ENCODE measurements at places on chromosomes 1 and 21.

DNA sequence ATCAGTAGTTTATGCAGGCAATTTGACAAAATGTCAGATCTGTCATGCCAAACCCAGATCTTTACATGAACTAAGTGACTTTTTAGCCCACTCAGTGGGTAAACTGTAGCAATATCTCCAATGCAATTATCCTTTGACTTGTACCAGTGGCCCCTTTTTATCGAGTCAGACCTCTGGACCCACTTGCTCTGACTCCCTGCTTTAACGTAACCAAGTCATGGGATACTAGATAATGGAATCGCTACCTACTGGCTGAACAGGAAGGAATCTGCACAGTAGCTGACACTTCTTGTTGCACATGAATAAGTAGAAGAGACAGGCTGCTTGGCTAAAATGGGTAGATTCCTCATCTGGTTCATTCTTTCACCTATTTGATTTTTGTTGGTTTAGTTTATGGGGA is 128.4 kb upstream of the LYPLAL1 start:
- DNase-seq = no peak

DNA sequence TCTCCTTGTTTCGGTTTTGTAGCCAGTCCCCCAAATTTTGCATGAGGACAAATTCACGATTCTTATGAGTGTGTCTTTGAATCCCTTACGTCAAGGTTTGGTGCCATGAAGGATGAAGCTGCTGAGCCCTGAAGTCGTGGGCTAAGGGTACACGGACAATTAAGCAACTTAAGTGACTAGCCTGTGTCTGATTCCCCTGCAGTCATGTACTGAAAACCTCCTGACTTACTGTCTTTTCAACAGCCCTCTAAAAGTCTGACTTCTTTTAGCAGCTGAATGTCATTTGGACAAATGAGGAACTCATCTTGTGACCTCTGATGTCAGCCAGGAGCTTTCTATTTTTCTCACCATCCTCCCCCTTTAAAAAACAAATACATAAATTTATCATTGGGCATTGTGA is 27.1 kb upstream of the C1orf105 start:
- DNase-seq = no peak

- DNase-seq = peak; percentile 30
These were observed 414 bp downstream of the TMEM51 start for GRCh38 chr1:15153842-15154479.

- DNase-seq = no peak
These were observed 9.1 kb downstream of the PTGFRN start for GRCh38 chr1:116918714-116919357.

DNA sequence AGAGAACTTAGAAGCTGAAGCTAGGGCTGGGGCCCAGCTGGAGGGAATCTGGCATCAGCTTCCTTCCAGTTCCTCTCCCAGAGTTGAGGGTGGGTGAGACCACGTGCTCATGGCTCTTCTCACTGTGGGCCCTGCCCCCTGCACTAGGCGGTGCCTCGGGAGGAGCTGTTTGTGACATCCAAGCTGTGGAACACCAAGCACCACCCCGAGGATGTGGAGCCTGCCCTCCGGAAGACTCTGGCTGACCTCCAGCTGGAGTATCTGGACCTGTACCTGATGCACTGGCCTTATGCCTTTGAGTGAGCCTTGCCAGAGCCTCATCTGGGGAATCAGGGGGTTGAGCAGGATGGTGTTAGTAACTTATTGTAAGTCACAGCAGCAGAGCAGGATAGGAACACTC is 16.1 kb downstream of the AKR1A1 start:
- no peak for DNase-seq

- DNase-seq = no peak
These were observed 77.0 kb upstream of the KRTAP19-8 start for GRCh38 chr21:31115249-31115648.

- DNase-seq = no peak
These were observed 188.4 kb downstream of the BACH1 start for GRCh38 chr21:29487154-29487553.

DNA sequence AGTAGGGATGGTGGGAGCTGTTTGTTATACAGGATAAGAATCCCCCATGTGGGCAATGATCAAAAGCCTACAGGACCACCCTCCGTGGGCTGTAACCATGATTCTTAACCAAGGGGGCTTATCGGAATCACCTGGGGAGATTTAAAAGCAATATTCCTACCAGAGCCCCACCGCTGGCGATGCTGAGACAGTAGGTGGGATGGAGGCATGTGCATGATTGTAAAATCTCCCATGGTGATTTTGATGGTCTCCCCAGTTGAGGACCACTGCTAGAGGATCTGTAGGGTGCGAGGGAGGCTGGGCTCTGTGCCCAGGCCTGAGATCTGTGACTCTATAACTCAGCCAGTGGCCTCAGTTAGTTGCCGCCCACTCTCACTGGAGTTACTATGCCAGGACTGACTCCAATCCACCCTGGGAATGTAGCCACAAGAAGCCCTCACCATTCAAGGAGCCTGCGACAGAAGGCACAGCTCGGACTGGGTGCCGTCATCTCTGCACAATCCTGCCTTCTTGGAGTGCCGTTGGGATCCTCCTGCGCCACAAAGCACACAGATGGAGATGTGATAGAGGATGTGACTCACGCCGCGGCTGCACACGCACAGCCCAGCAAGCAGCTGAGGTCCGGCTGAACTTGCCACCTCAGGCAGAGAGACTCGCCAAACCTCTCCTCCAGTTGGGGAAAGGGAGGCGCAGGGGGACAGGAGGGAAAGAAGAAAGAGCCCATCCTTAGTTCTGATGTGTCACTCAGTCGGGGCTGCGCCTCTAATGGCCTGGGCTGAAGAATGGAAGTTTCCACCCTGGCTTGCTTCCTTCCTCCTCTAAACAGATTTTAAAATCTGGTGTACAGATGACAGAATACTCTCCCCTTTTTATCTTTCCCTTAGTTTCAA is 26.5 kb downstream of the AKNAD1 start:
- no peak for DNase-seq

GRCh38 chr1:234437423-234438171 is 41.4 kb downstream of the TARBP1 start:
- no peak for DNase-seq

DNA sequence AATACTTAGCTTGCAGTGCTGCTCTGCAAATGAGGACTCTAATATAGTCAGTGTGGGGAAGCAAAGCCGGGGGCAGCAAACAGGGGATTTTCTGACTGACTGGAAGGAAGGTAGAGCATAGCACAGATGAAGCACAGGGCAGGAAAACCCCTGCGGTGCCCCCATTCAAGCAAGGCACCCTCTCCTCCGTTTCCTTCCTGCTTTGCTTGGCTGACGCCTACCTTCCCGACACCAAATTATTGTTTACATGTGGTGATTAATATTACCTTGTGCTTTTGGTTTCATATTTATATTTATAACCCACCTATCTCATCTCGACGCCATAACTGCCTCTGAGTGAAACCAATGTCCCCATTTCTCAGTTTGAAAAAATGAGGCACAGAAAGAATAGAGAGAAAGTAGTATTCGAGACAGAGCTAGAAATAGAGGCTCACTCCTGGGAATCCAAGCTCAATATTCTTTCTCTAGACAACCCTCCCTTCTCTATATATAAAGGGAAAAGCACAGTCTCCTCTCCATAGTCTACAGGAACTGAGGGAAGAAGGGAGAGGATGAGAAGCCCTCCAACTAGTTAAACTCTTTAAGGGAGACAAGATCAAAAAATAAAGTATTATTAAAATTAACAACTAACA is 41.3 kb downstream of the PIK3C2B start:
- DNase-seq = peak; percentile 54

GRCh38 chr1:3314491-3315381 is 139.7 kb upstream of the ARHGEF16 start:
- DNase-seq = no peak

DNA sequence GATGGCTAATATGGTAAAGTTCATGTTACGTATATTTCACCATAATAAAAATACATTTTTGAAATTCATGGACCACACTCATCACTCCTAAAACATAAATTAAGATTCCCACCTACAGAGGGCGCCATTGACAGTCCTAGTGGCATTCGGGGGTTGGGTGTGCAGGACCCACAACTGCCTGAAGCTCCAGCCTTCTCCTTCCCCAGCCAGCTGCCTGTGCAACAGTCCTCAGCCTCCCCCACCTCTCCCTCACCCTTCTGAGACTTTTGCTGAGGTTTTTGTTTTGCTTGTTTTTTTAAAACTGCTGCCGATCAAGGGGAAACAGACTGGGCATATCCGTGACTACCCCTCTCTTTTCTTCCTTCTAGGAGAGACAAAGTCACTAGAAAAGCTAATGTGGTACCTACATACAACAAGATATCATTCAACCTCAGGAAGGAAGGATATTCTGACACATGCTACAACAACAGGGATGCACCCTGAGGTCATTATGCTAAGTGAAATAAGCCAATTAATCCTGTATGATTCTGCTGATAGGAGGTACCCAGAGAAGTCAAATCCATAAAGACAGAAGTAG is 9.2 kb upstream of the EVA1C start:
- no peak for DNase-seq

- DNase-seq = no peak
These were observed 65.2 kb downstream of the FAAP20 start for GRCh38 chr1:2129256-2129943.

DNA sequence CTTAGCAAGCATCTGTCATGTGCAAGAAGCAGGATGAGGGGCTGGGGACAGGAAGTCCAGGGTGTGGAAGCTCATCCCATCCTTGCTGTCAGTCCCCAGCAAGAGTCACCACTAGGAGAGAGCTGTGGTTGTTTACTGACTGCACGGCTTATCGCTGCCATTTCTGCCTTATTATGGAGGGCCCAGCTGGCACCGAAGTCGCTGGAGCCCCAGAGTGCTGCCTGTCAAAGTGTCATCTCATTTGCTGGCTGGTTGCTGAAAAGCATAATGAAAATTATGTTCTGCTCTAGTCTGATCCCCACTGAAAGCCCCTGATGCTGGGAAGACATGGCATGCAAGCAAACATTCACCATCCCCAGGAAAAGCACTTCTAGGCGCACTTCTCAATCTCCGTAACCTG is 642.7 kb downstream of the NPHP4 start:
- no peak for DNase-seq

DNA sequence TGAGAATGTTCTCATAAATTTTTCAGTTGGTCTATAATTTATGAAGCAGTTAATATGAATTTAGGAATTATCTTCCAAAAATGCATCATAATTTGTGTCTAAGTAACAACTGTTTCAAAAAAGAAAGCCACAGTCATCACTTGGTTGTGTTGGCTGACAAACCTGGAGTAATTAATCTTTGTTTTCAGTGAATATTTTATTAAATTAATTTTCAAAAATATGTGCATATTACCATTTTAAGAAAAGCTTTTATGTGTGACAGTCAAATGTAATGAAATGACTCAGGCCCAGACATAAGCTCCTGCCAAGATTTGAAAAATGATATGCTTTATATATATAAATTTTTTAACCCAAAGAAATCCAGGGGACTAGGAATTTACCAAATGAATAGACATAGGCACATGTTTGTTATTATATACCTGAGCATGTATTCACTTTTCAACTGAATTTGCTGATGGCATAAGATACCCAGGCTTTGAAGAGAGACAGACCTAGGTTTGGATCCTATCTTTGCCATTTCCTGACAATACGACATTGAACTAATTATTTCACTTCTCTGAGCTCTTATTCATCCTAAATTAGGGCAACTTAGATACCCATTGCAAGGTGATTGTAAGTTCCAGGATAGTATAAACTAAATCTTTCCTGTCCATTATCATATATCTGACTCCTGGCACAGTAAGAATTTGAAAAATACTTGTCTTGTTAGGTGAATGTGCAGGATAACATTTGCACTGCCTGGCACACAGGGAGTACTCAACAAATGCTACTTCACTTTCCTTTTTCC is 729.5 kb upstream of the ADGRL2 start:
- DNase-seq = no peak

GRCh38 chr1:50265790-50266314 is 157.1 kb downstream of the ELAVL4 start:
- no peak for DNase-seq

DNA sequence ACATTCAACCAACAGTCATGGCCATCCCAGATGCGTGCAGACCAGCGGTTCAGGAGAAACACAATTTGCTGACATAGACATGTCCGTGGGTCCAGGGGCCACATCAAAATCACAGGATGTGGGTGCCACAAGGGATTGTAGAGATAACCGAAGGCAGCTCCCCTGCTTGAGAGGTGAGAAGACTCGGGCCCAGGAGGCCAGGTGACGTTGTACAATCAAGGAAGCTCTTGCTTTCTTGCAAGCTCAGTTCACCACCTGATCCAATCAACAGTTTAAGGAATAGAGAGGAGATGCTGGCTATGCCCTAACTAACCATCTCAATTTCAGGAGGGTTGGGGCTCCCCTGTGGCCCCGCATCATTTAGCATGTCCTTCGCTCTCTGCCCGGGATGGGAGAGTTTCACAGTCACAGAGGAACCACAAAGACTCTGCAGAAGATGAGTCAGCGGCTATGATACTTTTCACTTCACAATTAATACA is 19.5 kb downstream of the UBASH3A start:
- DNase-seq = no peak

- no peak for DNase-seq
These were observed 113.7 kb downstream of the ZSCAN20 start for GRCh38 chr1:33586106-33586505.

DNA sequence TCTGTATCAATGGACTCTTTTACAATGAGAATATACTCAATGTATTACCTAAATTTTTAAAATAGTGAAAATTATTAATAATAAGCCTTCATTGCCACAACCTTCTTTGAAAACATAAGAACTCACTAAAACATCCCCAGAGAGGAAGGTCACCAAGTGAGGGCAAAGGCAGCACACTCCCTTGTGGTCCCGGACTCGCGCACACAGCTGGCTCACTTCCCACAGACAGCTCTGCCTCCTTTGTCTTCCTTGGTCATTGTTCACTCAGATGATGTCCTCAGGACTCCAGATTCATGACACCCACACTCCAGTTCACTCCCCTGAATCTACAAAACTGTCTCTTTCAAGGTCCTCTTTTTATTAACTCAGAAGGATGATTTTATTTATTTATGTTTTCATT is 19.2 kb upstream of the UBR4 start:
- DNase-seq = no peak

GRCh38 chr1:90973897-90974798 is 47.7 kb downstream of the ZNF644 start:
- no peak for DNase-seq

DNA sequence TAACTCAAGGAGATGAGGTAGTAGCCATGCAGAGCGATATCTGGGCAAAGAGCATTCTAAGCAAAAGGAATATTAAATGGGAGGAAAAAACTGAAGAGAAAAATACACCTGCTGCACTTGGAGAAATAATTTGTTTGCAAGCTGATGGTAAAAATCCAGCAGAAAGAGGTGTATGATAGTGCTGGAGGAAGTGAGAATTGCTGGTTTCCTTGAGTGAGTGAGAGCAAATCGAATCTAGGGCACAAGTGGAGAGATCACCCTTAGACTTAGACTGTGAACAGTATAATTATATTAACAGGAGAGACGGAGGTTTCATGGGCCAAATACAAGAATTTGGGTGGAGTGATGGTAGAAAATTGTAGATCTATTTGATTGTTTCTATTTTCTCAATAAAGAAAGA is 2.7 kb upstream of the CR1 start:
- DNase-seq = no peak

GRCh38 chr1:6141592-6141991 is 38.5 kb downstream of the CHD5 start:
- no peak for DNase-seq
